ENCODE measurements at places on chromosomes 5 and 9. TPM values are rescaled to one million over a fixed set of nuclear protein-coding genes. Genes with fewer than 3 reads are reported as not detected.

The LCNL1 gene
- not detected for total RNA-seq

The ZNG1E gene
- 34.7 TPM for total RNA-seq

The CHD1 gene
- total RNA-seq: 81.6 TPM

The FCN1 gene
- total RNA-seq: not detected

The ZNF462 gene
- 8.5 TPM for total RNA-seq

The UNC13B gene
- total RNA-seq: 70.2 TPM

The NR4A3 gene
- 0.07 TPM for total RNA-seq

The IL5 gene
- total RNA-seq: not detected

The PCDHGA8 gene
- total RNA-seq: 0.46 TPM

The LMX1B gene
- total RNA-seq: not detected

The EMB gene
- not detected for total RNA-seq

The CCL21 gene
- total RNA-seq: not detected

The TBC1D2 gene
- total RNA-seq: 5.7 TPM

The SLC36A2 gene
- total RNA-seq: not detected

The PCDHGC5 gene
- total RNA-seq: 0.53 TPM

The DNM1 gene
- 0.39 TPM for total RNA-seq

DNA sequence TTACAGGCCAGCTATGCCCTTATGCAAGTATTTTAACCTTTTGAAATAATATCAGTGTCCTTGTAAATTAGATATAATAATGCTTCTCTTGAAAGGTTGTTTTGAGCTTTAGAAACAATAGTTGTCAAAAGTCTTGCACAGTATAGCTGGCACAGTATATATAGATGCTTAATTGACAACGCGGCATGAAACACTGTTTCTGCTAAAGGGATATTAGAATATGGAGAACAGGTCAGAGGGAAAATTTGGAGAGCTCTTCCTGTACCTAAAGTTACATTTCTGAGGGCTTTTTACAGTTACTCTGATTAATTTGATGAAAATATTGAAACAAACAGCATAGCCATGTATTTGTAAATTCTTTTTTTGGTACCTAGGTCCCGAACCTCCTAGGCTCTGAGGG is 4.5 kb downstream of the NUDT2 start:
- no peak for DNase-seq

- no peak for DNase-seq
Observed at GRCh38 chr5:43061352-43062075, 21.4 kb upstream of the ANXA2R start.

DNA sequence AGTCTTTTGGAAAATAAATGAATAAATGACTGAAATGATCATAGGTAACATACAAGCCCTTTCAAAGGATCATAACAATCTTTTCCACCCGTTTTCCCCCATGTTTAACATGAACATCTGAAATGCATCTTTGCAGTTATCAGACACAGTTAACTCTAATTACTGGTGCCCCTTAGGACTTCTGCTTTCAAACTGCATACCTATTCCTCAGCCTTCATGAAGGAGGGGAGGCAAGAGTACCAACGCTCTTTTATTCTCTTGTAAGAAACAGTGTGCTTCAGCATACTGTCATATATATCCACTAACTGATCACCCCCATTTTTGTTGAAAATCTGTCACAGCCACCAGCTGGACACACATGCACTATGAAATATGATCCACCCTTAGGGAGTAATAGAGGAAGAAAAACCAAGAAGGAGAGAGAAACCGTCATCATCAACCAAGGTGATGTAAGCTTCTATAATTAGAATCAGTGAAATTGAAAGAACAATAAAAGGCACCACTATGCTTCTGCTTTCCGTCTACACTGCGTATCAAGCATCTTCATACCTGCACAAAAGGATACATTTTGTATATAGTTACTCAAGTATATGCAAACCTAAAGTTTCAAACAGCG is 98.7 kb downstream of the RAPGEF6 start:
- no peak for DNase-seq

- peak; percentile 13 for DNase-seq
Observed at GRCh38 chr5:114449860-114450421, 88.1 kb downstream of the KCNN2 start.

GRCh38 chr9:9326749-9327148 is 1286.1 kb downstream of the PTPRD start:
- DNase-seq: no peak

GRCh38 chr5:148992265-148992664 is 70.6 kb downstream of the SH3TC2 start:
- no peak for DNase-seq

DNA sequence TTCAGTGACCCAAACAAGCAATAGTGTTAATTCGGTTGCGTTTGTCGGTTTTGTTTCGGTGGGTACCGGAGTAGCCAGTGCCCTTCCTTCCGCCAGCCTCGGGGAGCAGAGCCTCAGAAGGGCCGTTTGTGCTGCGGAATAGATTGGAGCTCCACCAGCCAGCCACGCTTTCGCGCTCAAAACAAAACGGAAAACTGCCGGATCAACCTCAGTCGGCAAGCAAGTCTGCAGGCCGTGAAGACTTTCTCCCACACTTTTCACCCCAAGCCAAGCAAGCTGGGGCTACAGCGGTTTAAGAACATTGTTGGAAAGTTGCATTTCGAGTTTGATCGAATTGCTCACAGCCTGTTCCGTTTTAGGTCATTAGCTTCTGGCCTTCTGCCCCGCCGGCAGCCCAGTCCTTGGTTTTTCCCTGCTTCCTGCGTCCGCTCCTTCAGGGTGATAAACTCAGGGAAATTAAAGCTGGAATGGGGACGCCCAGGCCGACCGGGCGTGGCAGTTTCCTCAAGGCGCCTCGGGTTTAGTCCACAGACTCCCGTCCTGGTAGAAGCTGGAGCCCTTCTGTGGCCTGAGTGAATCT is 803 bp upstream of the CCNO start:
- DNase-seq: no peak

DNA sequence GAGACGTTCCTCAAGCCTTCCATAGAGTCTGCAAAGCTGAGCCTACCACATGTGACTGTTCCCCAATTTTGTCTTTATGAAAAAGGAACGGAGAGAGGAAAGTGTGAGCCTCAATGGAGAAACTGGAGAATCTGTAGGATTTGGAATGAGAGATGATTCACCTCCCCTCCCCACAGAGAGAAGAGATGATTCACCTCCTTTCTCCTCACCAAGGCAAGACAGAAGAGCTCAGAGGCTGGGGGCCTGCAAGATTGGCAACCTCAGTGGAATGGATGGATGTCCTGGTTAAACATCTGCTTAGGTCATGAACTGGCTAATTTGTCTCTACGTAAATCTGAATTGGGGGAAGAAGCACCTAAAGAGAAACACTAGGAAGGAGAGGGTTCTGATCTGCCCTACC is 17.0 kb upstream of the MOCS2 start:
- no peak for DNase-seq

DNA sequence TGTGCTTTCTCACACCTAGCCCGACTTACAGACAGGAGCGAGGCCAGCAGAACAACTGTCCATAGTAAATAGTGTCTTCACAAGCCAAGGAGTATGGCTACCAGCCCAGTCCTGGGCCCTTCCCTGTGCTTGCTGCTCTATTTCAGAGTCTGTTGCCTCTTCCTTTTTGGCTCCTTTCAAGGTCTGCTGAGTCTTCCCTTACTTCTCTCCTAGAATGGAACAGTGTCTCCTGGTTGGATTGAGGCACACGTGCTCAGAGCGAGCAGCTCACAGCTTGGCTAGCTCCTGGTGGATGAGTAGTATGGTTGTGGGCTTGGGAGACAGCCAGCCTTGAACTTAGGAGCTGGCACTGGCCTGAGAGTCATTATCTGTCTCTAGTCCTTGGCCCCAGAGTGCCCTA is 72.8 kb downstream of the TLE4 start:
- no peak for DNase-seq

DNA sequence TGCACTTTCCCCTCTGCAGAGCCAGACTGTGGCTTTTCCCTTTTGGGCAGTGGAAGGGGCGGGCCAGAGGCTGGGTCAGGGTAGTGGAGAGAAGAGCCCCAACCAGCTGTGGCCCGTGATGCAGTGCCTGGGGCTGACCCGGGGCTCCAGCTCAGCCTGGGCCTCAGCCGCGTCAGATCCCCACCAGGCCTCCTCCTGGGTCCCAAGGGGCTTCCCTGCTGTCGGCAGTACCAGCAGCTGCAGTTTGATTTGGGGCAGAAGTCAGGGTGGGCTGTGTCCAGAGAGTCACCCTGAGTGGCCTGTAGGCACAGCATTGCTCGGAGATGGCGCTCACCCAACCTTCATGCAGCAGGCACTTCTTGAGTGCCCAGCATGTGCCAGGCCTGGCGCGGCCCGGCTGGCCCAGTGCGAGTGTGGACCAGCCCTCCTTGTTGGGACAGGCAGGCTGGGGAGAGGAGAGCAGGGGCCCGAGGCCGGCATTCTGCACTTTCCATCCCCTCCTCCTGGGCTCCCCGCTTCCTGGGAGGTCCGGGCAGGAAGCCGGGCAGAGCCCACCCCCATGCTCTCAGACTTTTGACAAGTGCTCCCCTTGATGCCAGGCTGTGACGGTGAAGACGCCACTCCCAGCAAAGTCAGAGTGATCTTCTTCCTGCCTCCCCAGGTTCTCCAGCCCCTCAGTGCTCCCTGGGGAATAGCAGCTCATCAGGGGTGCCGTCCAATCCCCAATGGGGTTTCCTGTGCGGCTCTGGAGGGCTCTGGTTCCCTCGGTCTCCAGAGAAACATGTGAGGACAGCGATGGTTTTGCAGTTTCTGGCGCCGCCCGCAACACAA is 88.3 kb upstream of the COL5A1 start:
- no peak for DNase-seq

GRCh38 chr5:17352223-17352622 is 134.8 kb downstream of the BASP1 start:
- no peak for DNase-seq

GRCh38 chr5:55146543-55147151 is 13.3 kb upstream of the GPX8 start:
- peak; percentile 57 for DNase-seq

GRCh38 chr5:159386028-159386711 is 55.9 kb upstream of the IL12B start:
- no peak for DNase-seq

DNA sequence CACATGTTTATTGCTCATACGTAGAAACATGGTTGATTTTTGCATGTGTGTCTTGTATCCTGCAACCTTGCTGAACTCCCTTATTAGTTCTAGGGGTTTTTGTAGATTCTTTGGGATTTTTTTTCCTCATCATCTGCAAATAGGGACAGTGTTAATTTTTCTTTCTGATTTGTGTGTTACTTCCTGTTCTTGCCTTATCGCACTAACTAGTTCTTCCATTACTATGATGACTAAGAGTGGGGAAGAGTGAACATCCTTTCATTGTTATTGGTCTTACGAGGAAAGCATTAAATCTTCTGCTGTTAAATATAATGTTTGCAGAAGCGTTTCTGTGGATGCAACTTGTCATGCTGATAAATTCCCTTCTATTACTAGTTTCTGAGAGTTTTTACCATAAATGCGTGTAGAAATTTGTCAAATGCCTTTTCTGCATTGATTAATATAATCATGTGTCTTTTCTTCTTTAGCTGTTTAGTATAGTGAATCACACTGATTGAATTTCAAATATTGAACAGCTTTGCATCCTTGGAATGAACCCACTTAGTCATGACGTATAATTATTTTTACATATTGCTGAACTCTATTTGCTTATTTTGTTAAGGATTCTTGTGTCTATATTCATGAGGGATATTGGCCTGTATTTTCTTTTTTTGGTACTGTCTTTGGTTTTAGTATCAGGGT is 32.1 kb upstream of the RNF130 start:
- DNase-seq: no peak

DNA sequence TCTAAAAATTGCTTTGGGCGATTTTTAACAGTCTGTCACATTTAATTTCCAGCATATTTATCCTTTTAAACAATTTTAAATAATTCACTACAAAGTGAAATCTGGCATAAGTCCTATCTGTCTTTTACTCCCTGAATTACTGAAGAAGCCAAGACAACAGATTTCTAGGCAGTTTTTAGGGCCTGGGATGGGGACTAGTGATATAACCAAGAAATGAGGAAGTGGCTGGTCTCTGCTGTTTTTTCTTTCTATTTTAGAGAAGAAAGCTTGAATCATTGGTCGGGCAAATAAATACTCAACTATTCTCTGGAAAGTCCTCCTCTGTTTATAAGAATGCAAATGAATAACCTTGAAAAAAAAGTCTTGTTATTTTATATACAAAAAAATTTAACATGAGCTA is 79.7 kb upstream of the SSBP2 start:
- no peak for DNase-seq

- DNase-seq: no peak
Observed at GRCh38 chr5:155974369-155974768, 352.6 kb upstream of the SGCD start.

GRCh38 chr5:55220433-55221185 is 6.5 kb downstream of the MCIDAS start:
- DNase-seq: no peak

GRCh38 chr5:28208356-28208755 is 1170.0 kb upstream of the CDH9 start:
- no peak for DNase-seq

GRCh38 chr9:133098871-133099270 is 22.2 kb downstream of the RALGDS start:
- DNase-seq: no peak

GRCh38 chr9:89417832-89418473 is 80.0 kb downstream of the SEMA4D start:
- DNase-seq: no peak

DNA sequence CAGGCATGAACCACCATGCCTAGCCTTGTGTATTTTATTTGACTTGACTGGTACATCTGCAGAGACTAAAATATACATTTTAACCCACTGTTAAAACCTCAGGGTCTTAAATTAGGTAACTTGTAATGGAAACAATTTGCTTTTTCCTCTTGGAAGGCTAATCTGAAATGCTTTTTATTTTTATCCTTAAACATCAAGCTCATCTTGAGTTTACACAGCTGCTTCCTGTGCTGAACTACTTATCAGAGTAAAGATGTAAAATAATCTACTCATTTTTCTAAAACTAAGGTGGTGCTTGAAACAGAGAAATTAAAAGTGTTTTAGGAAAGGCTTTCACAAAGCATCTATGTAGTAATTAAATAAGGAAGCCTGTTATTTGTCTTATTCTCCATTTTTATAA is 144.1 kb downstream of the ENTREP1 start:
- DNase-seq: peak; percentile 15

DNA sequence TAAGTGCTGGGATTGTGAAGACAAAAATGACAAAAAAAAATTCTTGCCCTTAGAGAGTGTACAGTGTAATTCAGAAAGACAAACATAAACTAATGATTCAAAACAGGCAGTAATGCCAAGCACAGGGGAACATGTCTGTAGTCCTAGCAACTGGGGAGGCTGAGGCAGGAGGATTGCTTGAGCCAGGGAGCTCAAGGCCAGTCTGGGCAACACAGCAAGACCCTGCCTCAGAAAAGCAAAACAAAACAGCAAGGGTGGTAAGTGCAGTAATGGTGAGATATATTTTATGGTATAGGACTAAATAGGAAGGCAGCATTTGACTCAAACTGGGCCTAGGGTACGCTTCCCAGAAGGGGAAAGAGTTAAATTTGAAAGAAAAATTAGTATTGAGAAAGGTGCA is 18.9 kb downstream of the FREM1 start:
- no peak for DNase-seq

DNA sequence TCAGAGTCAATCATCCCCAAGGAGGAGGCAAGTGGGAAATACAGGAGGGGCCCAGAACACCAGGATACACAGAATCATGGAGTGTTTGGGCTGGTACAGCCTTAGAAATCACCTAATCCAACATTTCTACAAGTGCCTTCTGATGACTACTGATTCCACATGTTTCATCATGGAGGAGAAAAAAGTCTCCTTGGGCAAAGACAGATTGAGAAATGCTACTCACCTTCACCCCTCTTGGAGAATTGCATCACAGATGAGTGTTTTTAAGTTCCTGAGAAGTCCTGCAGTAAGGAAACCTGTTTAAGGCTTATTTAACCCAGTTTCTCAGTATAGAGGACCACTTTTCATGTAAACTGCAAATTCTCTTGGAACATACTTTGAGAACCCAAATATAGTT is 2.2 kb upstream of the SLIT3 start:
- DNase-seq: no peak

- DNase-seq: no peak
Observed at GRCh38 chr5:37804401-37804800, 35.4 kb downstream of the GDNF start.

All from pulmonary artery endothelial cell (primary cell).